Stimulated activated CD4-positive, alpha-beta T cell treated with anti-CD3 and anti-CD28 coated beads, TNF-alpha, amount 100 ng/mL, for 24 hours (primary cell): ENCODE measurements at places on chromosomes 12 and 14.

DNA sequence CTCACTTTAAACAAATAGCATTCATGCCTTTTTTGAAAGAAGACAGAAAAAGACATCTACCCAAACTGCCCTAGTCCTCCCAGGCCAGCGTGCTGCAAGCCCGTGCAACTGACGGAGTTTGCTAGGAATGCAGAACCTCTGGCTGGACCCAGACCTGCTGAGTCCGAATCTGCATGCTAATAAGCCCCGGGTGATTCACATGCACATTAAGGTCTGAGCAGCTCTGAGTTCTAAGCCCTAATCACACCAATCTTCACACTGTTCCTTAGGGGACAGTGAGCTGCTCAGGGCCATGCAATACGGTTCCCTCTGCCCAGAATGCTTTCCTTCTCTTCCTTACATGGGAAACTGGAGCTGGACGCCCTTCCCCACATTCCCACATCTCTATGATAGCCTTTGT is 25.2 kb downstream of the HAL start:
- DNase-seq = no peak

DNA sequence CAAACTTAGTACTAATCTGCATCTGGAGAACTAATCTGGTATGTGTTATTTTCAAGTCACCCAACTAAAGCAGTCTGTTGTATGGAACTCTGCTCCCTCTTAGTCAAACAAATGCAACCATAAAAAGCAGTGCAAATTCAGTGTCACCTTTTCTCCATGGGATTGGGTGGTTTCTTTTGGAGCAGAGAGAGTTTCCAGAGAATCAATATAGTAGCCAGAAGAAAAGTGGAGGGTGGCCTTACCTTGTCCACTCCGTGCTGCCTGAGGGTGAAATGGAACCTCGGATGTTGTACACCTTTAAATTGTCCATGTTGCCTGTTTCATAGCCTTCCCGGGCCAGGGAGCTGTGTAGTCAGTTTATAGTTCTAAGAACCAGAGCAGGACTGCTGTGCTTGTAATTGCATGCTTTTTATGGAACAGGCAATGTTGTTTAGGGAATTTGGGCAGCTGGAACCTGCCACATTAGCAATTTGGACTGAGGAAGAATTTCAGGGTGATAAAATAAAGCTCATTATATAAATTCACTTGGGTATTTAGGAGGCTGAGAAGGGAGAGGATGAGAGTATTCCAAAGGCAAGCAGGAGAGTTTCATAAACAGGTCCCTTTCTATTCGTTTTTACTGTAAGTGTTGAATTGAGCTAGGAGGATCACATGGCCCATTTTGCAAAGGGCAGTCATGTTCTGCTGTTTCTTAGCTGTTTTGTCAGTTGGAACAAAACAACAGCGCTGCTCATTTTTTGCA is 60.5 kb downstream of the CRADD start:
- no peak for DNase-seq

DNA sequence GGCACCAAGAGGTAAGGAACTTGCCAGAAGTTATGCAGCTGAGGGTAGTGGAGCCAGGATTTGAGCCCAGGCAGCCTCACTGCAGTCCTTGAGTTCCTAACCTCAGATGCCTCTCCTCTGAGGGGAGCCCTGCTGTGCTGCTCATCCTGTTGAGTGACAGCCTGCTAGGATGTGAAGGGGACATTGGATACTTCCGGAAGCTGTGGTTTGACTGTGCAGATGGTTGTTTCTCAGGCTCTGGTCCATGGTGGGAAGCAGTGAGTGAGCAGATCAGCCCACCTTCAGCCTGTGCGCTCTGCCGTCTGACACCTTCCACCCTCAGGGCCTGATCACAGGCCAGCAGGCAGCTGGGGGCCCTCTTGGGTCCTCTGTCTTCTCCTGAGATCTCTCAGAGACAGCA is 253.2 kb downstream of the CACNA1C start:
- DNase-seq = no peak

- no peak for DNase-seq
These were observed 232.8 kb upstream of the DIO3 start for GRCh38 chr14:101328412-101329028.

DNA sequence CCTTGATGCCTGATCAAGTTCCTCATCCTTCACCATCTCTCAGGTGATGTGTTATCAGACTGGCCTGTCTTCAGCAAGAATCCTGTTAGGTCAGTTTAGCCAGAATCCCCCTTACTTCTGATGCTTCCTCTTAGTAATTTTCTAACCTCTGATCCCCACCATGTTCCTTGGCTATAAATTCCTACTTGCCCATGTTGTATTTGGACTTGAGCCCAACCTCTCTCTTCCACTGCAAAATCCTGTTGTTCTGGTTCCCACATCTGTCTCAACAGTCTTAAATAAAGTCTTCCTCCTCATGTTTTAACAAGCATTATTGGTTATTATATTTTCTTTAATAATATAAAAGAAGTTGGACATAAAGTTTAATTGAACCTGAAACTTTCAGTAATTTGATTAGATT is 987.8 kb upstream of the USP15 start:
- no peak for DNase-seq

GRCh38 chr14:54435500-54435981 is 5.6 kb downstream of the CNIH1 start:
- DNase-seq = no peak

GRCh38 chr12:115895247-115895646 is 382.2 kb downstream of the MED13L start:
- no peak for DNase-seq

DNA sequence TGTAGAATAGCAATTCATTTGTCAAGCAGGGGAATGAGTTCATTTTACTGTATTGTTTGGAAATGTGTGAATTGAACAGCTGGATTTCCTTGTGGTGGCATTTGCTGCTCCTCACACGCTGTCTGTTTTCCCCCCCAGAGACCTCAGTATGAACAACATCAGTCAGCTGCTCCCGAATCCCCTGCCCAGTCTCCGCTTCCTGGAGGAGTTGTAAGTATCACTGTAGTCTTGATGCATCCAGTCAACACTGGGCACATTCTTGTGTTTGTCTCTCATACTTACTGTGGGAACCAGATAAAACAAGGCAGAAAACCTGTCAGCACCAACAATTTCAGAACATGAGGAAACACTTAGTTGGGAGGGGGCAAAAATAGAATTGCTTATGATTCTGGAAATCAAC is 64.9 kb downstream of the LGR5 start:
- no peak for DNase-seq

GRCh38 chr12:94100211-94100627 is 48.2 kb upstream of the PLXNC1 start:
- no peak for DNase-seq

- DNase-seq = no peak
These were observed 123.9 kb upstream of the FOXN3 start for GRCh38 chr14:89540830-89541470.

- no peak for DNase-seq
These were observed 2.4 kb upstream of the HEBP1 start for GRCh38 chr12:13002301-13003097.

DNA sequence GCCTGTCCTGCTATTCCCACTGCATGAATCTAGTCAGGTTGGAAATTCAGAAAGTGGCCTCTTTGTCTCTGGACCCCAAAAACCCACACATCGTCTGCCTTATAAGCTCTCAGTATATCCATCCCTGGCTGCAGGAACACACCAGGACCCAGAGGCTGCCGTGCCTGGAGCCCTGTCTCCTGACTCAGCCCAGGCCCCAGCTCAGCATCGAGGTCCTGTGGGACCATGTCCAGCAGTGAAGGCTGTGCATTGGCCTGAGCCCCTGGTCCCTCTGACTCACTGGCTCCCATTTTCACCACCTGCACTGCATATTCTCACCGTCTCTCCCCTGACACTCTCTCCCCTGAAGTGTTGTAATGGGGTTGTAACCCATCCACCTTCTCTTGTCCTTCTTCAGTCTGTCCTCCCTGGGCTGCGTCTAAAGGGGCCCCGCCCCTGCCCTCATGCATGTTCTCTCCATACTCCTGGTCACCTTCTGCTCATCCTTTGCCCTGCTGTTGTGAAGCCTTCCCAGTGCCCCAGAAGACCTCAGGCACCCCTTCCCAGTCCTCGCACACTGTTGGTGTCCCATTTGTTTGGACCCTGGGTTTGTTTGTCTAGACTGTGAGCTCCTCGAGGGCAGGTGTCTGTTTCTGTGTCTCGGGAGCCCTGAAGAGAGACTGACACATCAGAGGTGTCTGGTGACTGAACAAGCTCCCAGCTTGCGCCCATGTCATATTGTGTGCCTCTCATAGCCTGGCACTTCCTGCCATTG is 43.8 kb downstream of the EVL start:
- DNase-seq = no peak

GRCh38 chr12:21710958-21711775 is 53.5 kb upstream of the LDHB start:
- no peak for DNase-seq

DNA sequence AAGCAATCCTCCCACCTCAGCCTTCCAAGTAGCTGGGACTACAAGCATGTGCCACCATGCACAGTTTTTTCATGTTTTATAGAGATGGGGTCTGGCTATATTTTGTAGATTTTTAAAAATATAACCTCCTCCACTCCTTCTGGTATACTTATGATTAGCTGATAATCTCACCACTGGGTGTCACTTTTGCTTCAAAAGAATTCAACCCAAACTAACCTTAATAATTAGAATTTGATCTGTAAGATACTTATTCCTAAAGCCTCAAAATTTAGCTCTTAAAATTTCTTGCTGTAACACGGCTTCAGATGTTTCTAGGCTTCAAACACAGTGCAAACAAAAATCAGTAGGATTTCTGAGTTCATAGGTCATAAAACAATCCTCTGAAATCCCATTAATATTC is 130.3 kb downstream of the CEP83 start:
- DNase-seq = no peak

DNA sequence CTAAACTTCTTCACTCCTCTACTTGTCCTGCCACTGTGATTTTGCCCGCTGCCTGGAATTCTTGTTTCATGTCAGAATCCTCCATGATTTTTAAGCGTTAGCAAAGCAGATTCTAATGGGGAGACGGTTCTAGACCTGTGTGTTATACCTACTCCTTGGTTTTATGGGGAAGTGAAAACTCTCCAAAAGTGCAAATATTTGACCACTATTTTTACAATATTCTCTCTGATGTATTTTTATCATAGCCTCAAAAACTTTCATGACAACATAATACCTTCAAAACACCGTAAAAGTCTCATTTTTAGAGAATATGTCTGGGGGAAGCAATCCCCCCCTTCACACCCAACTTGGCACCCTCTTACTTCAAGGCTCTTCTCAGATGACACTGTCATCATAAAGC is 12.9 kb upstream of the KRAS start:
- no peak for DNase-seq

GRCh38 chr12:48779869-48780268 is 9.0 kb downstream of the ADCY6 start:
- DNase-seq = no peak

GRCh38 chr12:85191-85666 is 18.7 kb downstream of the IQSEC3 start:
- DNase-seq = no peak

DNA sequence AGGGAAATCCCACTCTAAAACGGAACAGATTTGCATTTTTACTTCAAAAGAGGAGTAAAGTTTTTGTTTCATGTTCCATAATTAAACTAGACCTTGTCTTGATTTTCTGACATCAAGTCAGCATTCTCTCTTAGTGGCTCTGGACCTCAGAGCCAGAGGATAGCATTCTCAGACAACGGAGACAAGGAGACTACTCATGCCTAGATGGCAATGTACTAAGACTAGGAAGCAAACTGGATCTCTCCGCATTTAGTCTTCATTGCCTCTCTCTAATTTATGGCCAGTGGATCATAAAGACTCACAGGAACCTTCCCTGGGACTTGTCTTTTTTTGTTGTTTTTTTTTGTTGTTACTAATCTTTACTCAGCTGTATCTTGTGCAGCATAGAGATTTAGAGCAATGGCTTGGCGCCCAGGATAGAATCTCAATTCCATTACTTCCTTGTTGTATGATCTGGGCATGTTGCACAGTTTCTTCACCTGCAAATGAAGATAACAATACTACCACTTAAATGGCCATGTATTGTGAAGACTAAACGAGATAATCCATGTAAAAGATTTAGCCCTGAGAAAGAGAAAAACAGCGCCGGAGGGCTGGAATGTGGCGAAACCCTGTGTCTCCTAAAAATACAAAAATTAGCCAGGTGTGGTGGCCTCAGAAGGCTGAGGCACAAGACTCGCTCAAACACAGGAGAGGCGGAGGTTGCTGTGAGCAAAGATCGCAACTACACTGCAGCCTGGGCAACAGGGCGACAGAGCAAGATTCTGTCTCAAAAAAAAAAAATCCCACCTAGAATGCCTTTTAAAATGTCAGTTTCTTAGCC is 4.0 kb upstream of the GEMIN2 start:
- no peak for DNase-seq

DNA sequence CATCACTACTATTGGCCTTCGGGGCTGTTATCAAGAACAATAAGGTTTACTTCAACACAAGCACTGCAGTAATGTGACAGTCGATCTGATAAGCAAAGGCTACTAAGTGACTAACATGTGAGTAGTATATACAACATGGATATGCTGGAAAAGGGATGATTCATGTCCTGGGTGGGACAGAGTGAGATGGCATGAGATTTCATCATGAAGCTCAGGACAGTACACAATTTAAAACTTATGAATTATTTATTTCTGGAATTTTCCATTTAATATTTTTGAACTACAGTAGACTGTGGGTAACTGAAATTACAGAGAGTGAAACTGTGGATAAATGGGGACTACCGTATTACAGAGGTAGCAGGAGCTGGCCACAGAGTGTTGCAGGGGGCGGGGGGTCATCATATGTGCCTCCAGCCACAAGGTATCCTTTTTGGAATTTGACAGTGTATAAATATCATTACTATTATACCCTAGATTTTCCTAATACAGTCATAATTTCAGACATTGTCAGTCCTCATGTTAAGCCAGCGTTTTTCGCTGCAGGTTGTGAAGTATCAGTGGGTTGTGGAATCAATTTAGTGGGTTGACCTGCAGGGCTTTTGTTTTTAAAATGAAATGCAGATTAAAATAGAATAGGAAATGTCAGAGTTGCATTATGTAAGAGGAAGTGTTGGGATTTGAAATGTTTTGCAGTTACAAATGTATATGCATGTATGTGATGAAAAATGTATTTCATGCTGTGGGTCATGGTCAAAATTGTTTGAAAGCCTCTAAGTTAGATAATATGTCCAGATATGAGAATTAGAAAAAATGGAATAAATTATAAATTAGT is 148.0 kb upstream of the NUDT4 start:
- no peak for DNase-seq

GRCh38 chr12:121483949-121484348 is 84.0 kb downstream of the RNF34 start:
- no peak for DNase-seq

DNA sequence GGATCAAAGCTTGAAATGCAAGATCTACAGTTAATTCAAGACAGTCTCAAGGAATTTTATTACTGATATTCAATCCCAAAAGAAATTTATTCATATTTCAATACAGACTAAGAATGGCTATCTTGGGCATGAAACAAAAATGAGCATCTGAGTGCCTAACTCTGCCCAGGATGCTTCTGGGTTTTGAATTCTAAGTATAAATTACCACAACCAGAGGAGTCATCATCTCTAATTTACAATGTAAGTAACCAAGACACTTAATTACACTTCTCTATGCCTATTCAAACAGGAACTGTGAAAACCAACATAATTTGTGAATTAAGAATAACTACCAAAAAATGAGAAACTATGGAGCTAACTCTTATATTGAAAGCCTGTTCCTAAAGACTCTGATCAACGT is 14.1 kb downstream of the OSBPL8 start:
- no peak for DNase-seq
